ENCODE measurements at places on chromosomes 4 and X.

DNA sequence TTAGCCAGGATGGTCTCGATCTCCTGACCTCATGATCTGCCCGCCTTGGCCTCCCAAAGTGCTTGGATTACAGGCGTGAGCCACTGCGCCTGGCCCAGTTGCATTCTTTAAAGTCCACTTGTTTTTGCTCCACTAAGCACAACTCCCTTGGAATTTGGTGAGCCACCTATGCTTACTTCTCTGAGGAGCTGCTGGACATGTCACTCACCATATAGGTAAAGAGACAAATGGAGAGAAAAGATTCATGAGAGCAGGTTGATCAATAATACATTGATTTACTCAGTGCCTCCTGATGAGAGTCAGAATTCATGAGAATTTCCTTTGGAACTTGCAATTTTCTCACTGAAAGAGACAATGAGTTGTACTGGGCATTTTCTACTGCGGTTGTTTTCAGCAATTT, 48.2 kb downstream of the USP26 start:
- DNase-seq: no peak

DNA sequence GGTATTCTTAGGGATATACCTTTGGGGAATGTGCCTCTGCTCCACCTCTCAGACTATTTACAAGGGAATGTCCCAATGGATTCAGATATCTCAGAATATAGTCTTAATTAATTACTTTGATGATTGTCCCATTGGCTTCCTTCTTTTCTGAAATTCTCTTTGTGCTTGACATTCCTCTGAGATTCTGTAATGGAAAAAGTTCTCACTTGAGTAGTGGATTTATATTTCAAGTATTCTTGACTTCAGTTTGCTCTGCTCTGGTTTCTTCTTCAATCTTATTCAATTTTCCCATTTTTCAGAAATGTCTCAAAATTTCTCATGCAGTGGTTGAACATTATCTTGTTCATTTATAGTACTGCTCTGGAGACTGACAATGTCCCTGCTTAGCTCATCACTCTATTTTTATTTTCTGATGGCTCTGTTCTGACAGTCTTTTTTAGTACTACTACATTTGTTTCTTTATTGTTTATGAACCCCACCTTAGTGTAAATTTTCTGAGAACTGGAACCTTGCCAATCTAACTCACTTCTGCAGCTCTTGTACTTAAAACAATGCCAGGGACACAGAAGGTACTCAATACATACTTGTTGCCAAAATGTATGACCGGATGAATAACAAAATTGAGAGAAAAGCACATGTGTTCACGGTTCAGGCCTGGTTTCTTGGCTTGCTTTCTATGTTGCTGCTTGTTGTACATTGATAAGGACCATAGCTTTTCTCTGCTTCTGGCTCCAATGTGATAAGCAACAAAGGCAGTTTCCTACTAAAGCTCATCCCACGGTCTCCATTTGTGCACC, 471.7 kb downstream of the GASK1B start:
- DNase-seq: no peak

DNA sequence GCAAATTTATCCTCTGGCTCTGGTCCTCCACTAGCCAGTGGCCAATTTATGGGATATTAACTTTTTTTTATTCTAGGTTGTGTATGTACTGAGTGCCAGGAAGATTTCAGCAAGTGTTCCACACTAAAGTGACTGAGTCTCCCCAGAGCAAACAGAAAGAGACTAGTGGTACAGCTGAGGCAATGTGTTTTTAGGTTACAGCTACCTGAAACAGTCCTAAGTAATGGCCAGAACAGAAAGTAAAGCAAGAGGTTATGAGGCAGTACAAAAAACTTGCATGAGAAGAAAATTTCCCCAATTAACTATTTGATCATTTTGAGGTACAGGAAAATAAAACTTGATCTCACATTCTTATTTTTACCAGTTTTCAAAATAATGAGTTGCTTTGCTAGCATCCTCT, 31.2 kb downstream of the PRDM8 start:
- no peak for DNase-seq

DNA sequence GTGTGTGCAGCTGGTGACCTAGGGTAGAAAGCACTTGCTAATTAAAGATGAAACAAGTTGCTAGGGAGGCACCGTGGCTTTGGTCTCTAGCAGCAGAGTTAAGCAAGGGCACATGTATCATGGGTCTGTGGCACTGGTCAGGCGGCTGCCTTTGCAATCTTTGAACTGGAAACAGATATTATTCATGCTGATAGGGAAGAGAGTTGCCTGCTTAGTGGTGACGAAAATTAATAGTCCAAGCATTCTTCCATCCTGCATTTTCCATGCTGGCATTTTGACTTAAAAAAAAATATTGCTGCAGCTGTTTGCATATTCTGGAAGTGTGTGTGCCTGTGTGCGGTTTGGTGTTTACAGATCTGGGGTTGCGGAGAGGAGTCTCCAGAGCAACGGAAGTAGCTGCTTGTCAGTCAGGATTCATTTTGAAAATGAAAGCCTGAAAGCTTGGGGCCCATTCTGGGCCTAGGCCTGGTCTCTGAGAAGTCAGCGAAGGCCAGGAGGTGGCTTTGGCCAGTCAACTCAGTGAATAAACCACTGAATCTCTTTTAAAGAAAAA, 2.3 kb upstream of the SOWAHD start:
- DNase-seq: peak; percentile 16

- no peak for DNase-seq
Observed at GRCh38 chrX:39973810-39974209, 123.9 kb downstream of the BCOR start.

- DNase-seq: no peak
Observed at GRCh38 chrX:103586314-103586646, 965 bp downstream of the TCEAL4 start.

- DNase-seq: no peak
Observed at GRCh38 chr4:122278976-122279375, 99.8 kb upstream of the ADAD1 start.

GRCh38 chr4:1910643-1911042, 39.5 kb downstream of the NSD2 start:
- no peak for DNase-seq

- no peak for DNase-seq
Observed at GRCh38 chrX:123013141-123013540, 170.9 kb upstream of the GRIA3 start.

GRCh38 chrX:103927030-103927429, 35.4 kb upstream of the TMSB15B start:
- no peak for DNase-seq

DNA sequence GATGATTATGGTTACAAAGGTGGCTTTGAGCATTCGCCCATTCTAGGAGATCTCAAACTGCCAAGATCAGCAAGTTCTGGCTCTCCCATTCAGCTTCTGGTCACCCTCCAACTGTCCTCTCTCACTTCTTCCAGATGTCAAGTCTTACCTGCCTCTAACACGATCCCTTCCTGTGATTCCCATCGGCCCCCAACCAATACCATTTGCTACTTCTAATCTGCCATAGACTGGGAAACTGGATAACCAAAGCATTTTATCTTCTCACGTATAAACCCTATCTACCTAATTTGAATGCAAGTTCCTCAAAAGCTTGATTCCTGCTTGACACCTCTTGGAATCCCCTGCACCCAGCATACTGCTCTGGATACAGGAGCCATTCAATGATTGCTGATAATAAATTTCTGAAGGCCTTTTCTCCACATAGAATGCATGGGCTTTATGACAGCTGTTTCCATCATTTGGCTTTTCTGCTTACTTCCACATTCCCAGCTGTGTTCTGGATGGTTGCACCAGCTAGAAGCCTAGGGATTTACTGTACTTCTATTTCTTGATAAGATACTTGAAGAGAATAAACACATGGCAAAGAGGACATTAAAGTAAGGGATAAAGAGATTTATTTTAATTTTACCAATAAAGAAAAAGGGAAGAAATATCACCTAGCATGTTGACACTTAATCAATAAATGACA, 9.6 kb downstream of the GPC4 start:
- no peak for DNase-seq

- no peak for DNase-seq
Observed at GRCh38 chrX:16604337-16604736, 45.6 kb upstream of the S100G start.

- no peak for DNase-seq
Observed at GRCh38 chr4:6425336-6425735, 47.1 kb downstream of the PPP2R2C start.

- DNase-seq: peak; percentile 81
Observed at GRCh38 chrX:73943693-73944562, 360.1 kb upstream of the ZCCHC13 start.

- DNase-seq: peak; percentile 18
Observed at GRCh38 chr4:14871676-14872430, 130.4 kb upstream of the CPEB2 start.

DNA sequence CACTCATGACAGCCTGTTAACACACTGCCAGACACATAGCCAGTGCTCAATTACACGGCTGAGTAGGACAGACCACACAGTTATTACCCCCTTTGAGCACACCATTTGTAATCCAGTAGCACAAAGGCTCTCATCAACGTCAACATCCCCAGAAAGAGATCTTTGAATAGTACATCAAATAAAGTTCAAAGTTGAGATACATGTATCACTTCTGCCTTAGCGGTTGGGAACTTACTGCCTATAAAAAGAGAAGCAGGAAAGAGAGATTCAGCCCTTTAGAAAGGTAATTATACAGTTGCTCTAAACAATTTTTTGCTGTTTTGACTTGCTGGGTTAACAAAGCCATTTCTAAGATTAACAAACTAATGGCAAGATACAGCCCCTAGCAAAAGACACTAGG, 16.2 kb downstream of the ANXA5 start:
- no peak for DNase-seq

DNA sequence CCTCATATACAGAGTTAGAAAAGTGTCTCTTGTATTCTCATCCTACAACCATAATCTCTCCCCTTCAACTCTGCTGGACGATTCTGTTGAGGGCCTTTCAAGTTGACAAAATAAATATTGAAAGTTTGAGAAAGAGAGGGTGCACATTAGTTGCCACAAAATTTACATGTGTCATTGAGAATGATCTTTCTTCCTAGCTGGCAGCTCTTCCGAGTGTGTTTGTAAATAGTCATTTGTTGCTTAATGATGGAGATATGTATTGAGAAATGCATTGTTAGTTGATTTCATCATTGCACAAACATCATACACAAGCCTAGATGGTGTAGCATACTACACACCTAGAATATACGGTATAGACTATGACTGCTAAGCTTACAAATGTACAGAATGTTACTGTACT, 632.8 kb upstream of the AMOT start:
- no peak for DNase-seq

DNA sequence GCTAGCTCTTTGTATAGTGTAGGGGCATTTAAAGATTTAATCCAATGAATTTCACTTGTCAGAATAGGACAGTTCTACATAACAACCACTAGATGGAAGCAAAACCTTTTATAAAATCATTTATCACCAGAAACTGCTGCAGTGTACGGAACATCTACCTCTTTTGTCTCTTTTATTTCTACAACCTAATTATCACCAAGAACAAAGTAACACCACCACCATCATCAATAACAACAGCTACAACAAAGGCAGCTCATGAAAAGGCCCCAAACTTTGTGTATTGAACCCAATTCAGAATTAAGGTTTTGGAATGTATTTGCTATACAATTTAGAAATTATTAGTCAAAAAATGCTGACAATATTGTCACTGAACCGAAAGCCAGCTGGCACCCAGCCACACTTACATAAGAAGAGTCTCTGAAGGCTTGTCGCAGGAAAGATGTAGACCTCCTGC, 260.9 kb upstream of the RPS6KA3 start:
- DNase-seq: no peak
